ENCODE measurements at places on chromosomes 6 and 20.

DNA sequence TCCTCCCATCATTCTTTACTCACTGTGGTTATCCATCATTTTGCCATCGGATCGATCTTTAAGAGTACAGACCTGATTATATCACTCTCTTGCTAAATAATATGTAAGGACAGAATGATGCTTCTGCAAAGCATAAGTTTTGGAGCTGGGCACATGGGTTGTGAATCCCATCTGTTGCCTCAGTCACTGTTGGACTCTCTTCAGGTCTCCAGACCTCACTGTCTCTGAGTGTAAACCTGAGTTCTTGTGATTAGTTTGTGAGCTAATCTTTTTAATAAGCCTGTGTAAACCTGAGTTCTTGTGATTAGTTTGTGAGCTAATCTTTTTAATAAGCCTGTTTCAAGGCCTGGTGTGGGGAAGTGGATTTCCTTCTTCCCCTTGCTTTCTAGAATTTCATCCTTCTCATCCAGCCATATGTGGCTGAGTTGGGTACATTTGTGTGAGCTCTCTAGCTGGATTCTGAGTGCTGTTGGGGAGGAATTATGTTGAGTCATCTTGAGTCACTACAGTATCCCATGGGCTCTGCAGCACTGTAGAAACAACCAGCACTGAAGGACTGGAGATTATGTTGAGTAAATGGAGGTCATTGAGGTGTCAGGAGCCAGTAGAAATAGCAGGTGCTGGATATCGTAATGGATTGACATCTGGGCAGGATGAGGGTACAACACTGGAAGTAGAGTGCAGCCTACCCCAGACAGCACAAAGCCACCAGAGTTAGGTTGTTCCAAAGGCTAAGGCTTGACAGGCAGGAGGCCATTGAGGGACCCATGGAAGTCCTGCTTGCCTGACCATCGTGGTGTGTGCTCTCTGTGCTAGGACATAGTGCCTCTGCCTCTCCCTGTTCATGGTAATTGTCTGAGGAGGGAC is 52.4 kb downstream of the SCAND1 start:
- DNase-seq, result no peak

DNA sequence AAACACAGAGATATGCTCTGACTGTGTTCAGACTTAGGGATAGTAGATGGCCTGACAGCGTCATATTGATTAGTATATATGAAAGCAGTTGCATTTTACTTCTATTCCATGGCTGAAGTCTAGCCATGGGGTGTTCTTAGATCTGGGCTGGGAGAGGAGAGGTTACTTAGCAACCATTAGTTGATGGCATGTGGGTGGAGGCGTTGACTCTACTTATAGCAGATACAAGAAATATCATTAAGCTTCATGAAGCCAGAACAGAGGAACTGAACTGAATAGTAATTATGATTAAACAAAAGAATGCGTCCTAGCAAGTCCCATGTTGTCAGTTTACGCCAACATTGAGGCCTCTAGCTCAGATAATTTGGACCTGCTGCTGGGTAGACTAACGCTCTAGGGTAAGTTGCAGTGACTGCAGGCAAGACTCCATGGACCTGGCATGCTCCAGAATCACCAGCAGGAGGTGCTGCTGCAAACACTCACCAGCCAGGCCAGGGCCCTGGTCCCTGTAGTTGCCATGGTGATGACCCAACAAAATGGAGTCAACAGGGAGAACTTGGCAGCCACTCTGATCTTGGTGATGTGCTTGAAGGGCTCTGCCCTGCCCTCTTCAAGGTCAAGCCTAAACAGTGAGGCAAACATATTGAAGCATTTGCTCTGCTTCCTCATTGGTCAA is 477.3 kb downstream of the PREX1 start:
- DNase-seq, result no peak

DNA sequence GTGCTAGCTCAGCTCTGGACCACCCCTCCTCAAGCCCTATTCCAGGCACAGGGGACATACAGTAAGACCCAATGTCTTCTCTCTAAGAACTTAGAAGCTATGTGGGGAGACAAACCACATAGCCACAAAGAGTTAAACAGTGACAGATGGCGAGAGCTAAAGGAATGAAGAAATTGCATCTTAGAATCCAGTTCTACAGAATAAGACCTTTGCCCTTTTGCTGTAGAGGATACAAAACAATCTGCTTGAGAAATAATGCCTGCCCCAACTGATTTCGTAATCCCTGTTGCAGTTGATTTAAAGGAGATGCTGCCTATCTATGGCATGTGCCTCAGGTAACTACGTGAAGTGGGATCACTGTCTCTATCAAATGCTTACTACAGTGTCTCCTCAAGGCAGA is 31.2 kb downstream of the TNFRSF21 start:
- no peak for DNase-seq

- DNase-seq, result no peak
These were observed 85.3 kb downstream of the DLGAP4 start for GRCh38 chr20:36391456-36391855.

GRCh38 chr6:169420912-169421543 is 167.4 kb upstream of the THBS2 start:
- no peak for DNase-seq

- DNase-seq, result no peak
These were observed 4.8 kb upstream of the RANBP9 start for GRCh38 chr6:13716225-13716954.
